ENCODE measurements at places on chromosomes 5 and 9.
A peak's percentile ranks its signal among the peaks of the same experiment; 100 is the strongest.

DNA sequence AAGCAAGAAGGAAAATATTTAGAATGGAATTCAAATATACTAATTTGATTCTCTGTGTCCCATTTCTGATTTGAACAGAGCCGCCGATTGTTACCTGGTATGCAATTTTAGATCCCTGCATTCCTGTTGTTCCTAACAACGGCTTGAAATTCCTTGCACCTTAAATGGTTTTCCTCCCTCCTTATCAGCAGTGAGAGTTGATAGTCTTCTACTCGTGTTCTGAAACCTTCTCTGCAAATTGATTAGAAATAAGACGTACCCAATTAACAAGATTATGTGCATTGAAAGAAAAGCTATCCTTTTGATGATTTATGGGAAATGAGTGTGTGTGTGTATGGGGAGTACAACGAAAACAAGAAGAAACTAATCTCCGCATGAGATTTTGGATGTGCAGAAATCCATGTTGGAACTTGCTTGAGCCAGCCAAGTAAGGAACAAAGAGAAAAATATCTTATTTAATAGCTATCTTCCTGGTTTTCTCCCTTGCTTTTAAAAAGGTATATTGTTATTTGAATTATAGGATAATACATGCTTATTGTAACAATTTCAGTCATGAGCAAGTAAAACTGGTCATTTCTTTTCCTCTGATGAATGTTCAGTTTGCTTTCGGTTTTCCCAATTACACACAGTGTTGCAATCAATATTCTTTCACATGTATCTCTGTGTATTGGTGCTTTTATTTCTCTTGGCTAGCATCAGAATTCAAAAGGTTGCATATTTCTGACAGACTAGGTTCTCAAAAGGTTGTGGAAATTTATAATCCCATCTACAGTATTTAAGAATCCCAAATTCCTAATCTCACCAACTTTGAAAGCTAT is 211.1 kb upstream of the ACTBL2 start:
- peak; percentile 62 for DNase-seq

- DNase-seq: no peak
Observed at GRCh38 chr5:172485511-172486202, 31.3 kb upstream of the SH3PXD2B start.

DNA sequence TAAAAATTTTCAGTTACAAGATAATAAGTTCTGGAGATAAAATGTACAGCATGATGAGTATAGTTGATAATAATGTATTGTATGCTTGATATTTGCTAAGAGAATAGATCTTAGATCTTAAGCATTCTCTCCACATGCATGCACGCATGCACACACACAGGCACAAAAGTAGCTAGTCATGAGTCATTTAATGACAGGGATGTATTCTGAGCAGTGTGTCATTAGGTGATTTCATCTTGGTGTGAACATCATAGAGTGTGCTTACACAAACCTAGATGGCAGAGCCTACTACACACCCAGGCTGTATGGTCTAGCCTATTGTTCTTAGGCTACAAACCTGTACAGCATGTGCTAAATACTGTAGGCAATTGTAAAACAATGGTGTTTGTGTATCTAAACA is 124.2 kb downstream of the PTTG1 start:
- DNase-seq: no peak

- peak; percentile 21 for DNase-seq
Observed at GRCh38 chr5:103598997-103599566, 36.5 kb upstream of the NUDT12 start.

DNA sequence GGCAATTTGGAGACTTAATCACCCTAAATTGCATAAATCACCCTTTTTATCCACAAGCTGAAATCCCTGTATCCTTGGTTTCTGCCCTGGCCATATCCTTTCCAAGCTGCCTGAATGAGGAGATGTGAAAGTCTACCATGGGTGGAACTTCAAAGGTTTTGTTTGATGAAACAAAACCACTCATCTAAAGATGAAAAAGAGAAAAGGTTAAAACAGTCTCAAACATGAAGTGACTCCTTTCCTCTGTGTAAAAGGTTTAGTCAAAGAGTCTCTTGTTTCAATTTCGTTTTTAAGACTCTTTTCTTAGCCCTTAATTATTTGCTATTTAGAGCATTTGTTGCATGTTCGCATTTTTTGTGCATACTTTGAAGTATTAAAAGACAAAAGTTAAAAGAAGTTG is 11.2 kb downstream of the SLC45A2 start:
- DNase-seq: no peak

DNA sequence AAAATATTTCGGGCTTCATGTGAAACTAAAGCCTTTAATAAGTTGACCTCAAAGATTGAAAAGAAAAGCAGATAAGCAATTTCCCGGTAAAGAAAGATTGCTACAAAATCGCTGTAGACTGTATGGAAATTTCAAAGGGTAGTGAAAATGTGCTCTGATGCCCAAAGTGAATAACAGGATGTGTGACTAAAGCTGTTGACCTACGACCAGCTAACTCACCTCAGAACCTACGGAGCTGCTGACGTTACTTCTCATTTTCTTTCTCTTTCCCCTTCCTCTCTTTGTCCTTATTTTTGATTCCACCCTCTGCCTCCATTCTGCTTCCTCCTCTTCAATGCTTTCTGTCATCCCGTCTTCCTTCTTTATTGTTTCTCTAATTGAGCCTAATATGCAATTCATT is 103.2 kb downstream of the PDE4D start:
- peak; percentile 80 for DNase-seq

GRCh38 chr5:129204525-129204924 is 110.0 kb downstream of the ISOC1 start:
- DNase-seq: no peak

DNA sequence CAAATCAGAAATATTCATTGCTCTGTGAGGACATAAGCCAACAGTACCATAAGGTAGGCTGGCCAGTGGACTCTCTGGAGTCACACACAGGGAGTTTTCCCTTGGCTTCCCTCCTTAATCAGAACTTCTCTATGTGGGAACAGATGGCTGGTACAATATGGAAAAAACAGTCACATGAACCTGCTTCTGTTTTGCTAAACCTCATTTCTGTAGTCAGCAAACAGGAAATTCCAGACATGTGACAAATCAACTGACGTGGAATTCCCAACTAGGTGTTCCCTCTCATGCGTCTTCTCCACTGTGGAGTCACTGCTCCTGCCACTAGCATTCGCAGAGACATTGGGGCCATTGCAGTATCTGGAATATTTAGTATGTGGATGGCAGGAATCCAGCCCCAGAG is 617.6 kb downstream of the KIF4B start:
- DNase-seq: peak; percentile 3

DNA sequence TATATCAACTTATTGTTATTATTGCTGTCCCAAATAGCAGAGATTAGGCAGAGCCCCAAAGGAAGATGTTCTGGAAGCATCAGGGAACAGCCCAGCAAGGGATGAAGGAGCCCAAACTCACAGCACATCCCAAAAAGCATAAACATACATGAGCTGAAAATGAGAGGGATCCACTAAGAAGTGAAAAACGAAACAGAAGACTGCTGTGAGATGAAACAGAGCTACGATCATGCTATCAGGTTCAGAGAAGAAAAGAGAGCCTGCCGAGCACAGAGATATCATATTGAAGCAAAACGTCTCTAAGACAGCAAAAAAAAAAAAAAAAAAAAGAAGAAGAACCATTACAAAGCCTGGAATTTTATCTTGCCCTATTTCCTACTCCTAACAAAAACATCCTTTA is 127.3 kb downstream of the ZNF608 start:
- no peak for DNase-seq

DNA sequence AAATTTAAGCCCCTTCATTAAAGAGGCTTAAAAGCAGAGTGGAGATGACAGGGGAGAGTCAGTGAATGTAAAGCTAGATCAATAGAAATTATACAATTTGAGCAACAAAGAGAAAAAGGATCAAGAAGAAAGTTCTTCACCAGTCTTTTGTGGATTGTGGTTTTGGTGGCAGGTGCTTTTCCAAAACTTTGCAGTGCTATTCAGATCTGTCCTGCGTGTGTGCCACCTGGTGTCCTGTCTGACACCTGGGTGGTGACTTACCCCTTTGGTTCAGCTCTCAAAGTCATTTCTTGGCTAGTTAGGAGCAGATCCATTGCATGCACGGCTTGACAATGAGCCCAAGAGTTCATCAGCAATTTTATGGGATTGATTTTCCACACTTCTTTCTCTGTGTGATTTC is 69.4 kb downstream of the SREK1 start:
- DNase-seq: no peak

DNA sequence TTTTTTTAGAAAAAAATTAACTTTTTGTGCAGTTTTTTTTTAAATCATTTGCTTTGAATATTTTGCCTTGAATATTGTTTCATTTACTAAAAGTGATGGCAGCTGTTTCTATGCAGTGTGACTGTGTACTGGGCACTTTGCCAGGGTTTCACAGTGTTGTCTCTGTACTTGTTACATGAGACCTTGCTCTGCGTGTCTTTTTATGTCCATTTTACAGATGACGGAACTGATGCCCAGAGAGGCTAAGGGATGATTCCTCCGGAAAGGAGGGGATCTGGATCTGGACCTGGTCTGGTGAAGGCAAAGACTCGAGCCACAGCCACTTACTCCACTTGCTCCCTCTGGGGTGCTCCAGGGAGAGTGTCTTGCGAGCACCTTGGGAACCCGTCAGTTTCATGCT is 124.8 kb upstream of the PTCH1 start:
- DNase-seq: peak; percentile 24

- DNase-seq: peak; percentile 10
Observed at GRCh38 chr5:62596691-62597090, 18.1 kb downstream of the LRRC70 start.

GRCh38 chr9:91945277-91946085 is 4.5 kb downstream of the ROR2 start:
- peak; percentile 77 for DNase-seq

- peak; percentile 49 for DNase-seq
Observed at GRCh38 chr9:81693671-81694378, 4.5 kb upstream of the TLE1 start.

- no peak for DNase-seq
Observed at GRCh38 chr5:169280286-169280685, 20.7 kb downstream of the SLIT3 start.

GRCh38 chr5:40499007-40499406 is 180.7 kb upstream of the PTGER4 start:
- no peak for DNase-seq

DNA sequence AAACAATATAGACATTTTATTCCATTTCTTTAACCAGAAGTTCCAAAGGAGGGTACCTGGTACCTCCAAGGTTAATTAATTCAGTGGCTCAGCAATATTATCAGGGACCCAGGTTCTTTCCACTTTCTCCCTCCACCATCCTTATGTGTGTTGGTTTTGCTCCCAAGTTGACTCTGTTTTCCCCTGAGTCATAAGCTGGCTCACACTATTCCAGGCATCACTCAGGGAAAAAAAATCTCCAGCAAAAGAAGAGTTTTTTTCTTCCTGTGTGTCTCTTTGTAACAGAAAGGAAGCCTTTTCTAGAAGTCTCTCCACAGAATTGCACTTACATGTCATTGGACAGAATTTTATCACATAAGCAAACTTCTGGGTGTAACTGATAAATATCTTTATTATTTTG is 31.2 kb upstream of the GALNT10 start:
- peak; percentile 60 for DNase-seq

GRCh38 chr9:115596021-115596745 is 478.2 kb upstream of the TNC start:
- DNase-seq: peak; percentile 97

DNA sequence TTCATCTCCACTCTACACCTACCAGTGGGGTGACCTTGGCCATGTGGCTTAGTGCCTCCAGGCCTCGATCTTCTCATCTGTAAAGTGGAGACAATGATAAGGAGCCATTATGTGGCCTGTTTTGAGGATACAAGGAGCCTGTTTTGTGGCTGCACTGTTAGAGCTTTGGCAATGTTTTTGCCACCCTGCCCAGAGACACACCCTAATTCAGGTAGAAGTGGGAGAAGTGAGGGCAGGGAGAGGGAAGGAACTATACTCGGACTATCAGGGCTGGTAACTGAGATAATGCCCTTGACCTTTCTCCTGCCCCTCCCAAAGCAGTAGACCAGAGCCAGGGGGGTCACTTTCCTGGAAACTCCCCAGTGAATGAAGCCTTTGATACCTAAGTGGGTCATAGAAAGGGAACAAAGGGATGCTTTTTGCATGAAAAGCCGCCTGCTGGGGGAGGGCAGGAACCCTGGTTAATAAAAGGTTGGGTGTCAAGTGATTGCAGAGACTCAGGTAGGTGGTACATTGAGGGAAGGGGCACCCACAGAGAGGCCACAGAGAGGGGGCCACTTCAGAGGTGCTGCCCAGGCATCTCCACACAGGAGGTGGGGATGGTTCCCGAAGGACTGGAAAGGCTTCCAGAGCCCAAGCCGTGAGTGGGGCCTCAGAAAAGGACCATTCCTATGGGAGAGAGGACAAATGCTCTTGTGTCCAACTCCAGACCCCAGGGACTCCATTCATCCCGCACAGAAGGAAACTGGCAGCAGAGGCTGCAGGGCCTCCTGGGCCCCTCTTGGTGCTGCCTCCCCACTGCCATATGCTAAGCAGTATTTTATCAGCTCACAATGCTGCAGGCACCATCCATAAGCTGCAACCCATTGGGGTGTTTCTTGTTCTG is 42.3 kb upstream of the VDAC1 start:
- DNase-seq: no peak

DNA sequence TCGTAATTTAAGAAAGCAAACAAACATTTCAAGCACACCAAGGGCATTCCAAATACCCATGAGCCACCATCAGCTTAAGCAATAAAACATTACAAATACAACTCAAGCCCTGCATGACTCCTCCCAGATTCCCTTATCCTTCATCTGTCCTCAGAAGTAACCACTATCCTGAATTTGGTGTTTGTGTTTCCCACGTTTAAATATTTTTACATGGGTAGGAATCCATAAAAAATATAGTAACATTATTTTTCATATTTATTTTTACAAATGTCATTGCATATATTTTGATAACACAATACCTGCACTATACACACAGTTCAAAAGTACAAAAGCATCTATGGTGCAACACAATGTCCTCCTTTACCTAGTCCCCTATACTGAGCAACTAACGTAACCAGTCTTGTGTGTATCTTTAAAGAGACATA is 6.4 kb downstream of the PRKAA1 start:
- peak; percentile 43 for DNase-seq

DNA sequence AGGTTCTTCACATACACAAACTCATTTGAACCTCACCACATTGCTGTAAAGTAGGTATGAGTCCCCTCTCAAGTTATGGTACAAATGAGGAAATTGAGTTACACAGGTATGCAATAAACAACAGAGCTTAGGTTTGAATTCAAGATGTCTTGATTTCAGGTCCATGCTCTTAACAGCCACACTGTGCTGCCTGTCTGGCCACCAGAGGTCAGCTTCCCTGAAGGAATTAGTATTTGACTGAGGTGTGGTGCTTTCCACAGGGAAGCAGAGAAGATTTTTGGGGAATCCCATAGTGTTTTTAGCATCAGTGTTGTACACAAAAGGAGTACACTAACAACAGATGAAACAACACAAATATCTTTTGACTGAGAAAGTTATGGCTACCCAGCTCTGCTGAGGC is 94.4 kb upstream of the ITGA1 start:
- DNase-seq: peak; percentile 49

GRCh38 chr9:16386827-16387077 is 483.7 kb downstream of the BNC2 start:
- DNase-seq: no peak

GRCh38 chr5:111859533-111860270 is 102.7 kb upstream of the NREP start:
- peak; percentile 96 for DNase-seq

GRCh38 chr9:136674786-136675349 is 12.2 kb downstream of the EGFL7 start:
- no peak for DNase-seq

GRCh38 chr5:179451114-179451827 is 99.1 kb upstream of the RUFY1 start:
- no peak for DNase-seq

- no peak for DNase-seq
Observed at GRCh38 chr5:171599957-171600612, 180.6 kb downstream of the FGF18 start.
